ENCODE measurements at places on chromosomes 5 and 9.

- no peak for DNase-seq
Observed at GRCh38 chr9:85130260-85130659, 460.7 kb downstream of the NTRK2 start.

- no peak for DNase-seq
Observed at GRCh38 chr5:109701252-109701651, 11.5 kb downstream of the MAN2A1 start.

DNA sequence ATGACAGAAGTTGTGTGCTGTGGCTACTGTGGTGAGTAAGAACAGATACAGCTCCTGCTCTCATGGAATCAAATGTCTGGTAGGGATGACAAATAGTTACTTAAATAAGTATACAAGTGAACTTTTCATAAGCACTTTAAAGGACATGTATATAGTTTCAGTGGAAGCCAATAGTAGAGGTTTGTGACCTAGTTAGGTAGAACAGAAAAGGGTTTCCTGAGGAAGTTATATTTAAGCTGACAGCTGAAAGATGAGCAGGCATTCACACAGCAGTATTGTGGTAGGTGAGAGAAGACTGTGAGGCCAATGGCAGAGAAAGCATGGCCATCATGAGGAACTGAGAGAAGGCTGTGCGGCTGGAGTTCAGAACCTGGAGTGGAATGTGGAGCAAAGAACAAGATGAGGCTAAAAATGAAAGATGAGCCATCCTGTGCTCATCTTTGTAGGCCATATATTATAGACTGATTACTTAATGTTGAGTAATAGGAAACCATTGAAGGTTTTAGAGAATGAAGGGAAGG, 15.4 kb downstream of the FAM174A start:
- peak; percentile 6 for DNase-seq

GRCh38 chr5:96288845-96289185, 144.2 kb downstream of the PCSK1 start:
- DNase-seq: no peak

DNA sequence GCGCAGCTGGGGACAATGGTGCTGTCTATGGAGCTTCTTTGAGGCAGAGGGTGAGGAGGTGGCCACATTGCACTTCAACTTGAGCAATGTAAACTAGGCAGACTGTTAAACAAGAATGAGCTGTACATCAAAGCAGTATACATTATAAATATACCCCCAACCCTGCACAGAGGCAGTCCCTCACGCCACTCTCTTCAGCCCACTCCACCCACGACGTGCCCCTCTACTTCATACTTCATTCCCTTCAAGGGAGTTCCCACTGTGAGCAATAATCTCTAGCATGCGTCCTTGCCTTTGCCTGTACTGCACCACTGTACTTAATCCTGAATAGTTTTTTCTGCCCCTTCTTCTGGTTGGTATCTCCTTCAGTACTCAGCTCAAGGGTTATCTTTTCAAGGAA, 14.4 kb downstream of the TRPM3 start:
- no peak for DNase-seq

Data from activated CD4-positive, alpha-beta T cell treated with anti-CD3 and anti-CD28 coated beads for 36 hours (primary cell).